ENCODE measurements at places on chromosomes 2 and 18.

DNA sequence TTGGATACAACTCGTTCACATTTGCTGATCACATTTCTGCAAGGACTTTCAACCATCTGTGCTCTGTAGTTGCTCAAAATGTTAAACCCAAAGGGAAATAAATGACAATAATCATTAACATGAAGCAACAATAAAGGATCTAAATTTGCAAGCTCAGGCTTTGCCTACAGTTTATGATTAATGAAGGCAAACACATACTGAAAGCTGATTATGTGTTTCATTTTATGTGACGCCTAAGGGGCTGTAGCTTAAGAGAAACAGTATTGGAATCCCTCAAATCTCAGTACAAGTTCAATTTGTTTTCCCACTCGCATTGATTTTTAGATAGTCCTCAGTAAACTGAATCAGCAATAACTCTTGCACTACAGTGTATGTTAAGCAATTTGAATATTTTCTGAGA is 160.3 kb upstream of the FSIP2 start:
- no peak for DNase-seq

GRCh38 chr2:208017721-208018120 is 7.6 kb downstream of the PLEKHM3 start:
- no peak for DNase-seq

DNA sequence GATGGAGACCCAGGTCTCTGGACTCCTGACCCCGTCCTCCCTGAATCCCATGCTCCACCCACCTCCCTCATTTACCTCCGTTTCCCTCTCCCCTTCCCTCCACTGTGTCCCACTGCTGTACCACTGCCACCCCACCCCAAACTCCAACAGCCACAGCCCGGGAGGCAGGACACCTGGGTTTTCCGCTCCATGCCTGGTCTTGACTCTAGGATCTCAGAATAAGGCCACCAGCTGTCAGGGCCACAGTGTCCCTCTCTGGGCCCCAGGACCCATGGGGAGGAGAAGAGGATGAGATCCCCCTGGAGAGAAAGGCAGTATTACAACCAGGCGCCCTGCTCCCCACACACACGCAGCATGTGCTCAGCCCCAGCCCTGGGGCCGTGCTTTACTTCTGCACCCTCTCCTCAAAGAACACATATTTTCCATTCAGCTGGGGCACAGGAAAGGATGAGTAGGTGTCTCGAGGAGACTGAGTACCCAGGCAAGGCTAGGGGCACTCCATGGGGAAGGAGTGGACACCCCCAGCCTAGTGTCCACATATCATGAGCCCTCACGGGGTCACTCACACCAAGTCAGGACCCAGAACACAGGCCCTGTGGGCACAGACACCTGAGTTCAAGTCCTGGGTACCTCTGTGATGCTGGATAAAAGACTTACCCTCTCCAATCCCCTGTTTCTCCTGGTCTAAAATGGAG is 700 bp downstream of the RUFY4 start:
- no peak for DNase-seq

DNA sequence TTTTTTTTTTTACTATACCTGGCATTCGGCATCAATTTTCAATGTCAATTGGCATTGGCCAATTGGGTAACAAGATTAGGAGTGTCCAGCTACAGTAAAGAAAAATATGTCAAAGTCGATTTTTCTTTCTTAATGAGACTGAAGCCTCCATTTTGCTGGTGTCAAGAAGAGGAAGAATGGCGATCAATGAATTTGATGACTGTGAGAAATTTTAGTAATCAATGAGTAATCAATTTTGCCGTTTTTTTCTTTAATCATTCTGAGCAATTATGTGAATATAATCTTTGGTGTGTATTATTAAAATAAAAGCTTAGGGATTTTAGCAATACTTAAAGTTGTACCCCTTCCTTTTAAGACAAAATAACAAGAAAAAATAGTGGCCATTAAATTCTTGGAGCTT is 69.7 kb downstream of the TMEM200C start:
- no peak for DNase-seq

GRCh38 chr18:26432651-26433424 is 115.5 kb downstream of the KCTD1 start:
- no peak for DNase-seq

DNA sequence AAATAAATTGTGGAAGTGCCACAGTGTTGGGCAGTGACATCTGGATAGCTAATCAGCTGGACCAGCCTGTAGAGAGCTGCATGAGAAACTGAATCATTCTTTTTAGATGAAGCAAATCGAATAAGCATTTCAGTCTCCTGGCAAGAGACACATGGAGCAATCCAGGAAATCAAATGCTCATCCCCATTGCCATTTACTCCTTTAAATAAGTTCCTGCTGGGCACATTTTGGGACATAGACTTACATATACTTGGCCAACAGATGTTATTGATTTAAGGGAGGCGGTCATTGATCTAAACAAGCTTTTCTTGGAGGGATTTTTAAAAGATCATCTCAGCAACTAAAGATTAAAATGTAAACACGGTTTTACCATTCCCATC is 307.1 kb downstream of the STK39 start:
- no peak for DNase-seq

- no peak for DNase-seq
Observed at GRCh38 chr2:230739961-230740360, 27.3 kb downstream of the CAB39 start.

GRCh38 chr2:168970711-168971233 is 60.4 kb downstream of the ABCB11 start:
- DNase-seq = no peak

- DNase-seq = no peak
Observed at GRCh38 chr2:190106783-190107182, 44.3 kb upstream of the MSTN start.

- no peak for DNase-seq
Observed at GRCh38 chr2:207142461-207142860, 23.3 kb downstream of the KLF7 start.

DNA sequence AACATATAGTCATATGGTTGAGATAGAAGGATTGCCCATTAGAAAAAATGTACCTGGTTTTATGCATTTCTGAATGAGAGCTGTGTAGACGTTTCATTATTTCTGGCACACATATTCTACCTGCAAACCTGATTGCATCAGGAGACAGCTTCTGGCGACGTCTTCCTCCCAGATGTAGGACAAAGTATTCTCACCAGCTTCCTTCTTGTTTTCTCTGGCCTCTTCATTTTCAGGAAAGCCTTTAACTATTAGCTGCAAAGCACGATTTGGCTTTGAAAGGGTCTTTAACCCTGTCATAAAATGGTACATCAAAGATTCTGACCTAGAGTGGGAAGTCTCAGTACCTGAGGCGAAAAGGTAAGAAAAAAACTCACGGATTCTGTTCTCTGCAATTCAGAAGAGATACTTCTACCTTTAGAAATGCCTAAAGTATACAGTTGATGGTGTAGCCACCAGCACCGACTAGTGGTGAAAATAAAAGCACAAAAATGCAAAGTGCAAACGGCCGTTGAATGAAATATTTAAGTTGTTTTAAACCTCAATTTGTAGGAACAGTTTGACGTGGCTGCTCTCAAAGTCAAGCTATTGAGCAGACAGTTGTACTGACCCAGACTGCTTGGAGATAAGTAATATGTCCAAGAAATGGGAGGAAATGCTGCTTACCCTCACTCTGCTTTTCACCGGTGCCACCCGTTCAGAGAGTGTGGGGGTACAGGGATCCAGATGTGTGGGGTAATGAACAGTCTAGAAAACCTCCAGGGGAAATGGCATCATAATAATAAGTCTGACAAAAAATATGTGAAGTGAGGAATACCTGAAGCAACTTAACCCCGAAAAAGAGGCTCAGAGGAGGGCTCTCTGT is 20.2 kb downstream of the IL18RAP start:
- no peak for DNase-seq

DNA sequence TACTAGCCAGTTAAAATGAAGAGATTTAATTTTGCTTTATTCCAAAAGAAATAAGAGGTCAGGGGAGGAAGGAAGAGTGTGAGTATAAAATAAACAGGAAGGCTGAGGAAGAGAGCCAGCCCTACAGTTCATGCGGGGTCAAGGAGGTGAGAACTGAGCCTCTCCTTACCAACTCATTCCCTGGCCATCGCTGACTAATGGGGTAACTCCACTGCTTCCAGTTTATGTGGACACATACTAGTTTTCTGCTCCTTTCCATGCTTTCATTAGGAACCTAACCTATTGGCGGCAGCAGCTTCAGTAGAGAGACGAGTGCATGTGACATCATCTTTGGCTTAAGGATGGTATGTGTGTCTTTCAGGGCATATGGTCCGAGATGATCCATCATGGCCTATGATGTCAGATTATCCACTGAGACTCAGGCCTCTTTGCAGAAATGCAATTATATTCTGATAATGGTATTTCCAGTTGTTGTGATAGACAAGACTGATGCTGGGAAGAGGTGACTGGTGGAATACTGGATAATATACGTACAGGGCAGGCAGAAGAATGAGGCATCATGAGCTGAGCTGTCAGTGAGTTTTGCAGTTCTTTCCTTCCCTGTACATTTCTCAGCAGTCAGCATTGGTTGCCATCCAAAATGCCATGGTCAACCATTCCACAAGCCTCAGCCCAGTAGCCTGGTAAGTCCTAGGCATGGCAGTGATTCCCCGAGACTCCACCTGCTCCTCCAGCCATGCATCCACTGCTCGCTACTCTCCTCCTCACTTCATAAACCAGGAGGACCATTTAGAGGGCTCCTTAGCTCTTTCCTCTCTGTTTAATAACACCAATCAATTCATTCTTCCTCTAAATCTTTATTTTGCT is 184.6 kb upstream of the OSR1 start:
- no peak for DNase-seq

GRCh38 chr2:14428056-14428455 is 204.5 kb upstream of the LRATD1 start:
- no peak for DNase-seq
